ENCODE measurements at places on chromosomes 11 and 22.

GRCh38 chr22:35152316-35152715, 86.4 kb downstream of the ISX start:
- no peak for DNase-seq

GRCh38 chr11:26743622-26744021, 21.8 kb upstream of the SLC5A12 start:
- no peak for DNase-seq

- DNase-seq, result no peak
These were observed 323.8 kb downstream of the BLID start for GRCh38 chr11:121792185-121792584.

- DNase-seq, result peak; percentile 65
These were observed 757 bp upstream of the HINFP start for GRCh38 chr11:119120639-119121007.

- no peak for DNase-seq
These were observed 183.5 kb downstream of the DSCAML1 start for GRCh38 chr11:117613521-117613920.

All from M059J (cell line).